ENCODE measurements at places on chromosomes 11 and 22. TPM values are rescaled to one million over a fixed set of nuclear protein-coding genes. Genes with fewer than 3 reads are reported as not detected.

DNA sequence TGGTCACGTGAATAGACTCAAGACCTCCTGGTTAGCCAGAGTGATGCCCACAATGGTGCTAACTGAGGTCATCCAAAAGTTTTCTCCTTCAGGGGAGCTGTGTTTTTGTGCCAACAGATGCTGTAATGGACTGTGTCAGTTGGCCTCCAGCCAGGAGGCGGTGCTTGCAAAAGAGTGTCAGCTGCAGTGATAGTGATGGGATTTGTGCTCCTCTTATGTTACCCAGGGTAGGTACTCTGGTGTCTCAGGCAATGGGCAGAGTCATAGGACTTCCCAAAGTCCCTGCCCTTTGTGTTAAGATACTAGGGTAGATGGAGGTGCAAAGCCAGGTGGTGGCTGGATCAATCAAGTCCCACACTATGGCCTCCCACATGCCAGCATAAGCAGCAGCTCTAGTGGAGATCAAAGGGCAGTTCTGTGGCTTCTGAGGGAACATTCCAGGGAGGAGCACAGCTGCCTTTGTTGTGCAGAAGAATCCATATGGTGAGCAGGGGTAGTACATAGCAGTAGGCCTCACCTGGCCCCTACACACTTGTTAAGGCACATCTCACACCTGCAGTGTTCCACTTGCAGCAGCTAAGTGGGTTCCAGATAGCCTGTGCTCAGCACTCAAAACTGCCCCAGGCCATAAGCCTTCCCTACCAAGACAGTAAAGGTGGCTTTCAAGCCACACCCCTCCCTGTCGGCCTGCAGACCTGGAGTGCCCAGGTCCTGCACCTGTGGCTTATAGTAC is 9.4 kb upstream of the FANCF start:
- no peak for DNase-seq

- no peak for DNase-seq
Measured at GRCh38 chr11:36044636-36045035, 100.8 kb downstream of the LDLRAD3 start.

DNA sequence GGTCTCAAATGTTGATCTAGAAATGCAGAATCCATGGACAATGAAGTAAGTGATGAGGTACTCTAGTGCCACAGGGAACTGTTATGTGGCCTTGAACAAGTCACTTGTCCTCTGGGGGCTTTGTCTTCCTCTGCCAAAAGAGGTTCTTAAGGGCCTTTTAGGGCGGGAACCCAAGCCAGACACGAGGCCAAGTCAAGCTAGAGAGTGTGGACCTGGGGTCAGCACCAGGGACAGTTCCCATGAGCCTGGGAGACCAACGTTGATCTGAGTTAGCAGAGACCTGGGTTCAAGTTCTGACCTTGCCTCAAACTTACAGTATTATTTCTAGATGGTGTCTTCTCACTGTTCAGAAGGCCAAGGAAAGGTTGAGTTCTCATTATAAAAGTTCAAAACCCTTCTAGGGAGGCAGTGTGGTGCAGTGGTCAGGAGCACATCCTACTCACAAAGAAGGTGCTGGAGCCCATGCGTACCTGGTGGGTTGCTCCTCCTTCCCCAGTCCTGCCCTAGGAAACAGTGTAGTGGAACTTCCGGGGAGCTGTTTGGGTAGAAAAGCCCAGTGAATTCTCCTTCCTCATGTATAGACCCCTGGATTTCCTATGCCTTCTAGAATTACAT is 121.5 kb downstream of the CHST1 start:
- DNase-seq: no peak

DNA sequence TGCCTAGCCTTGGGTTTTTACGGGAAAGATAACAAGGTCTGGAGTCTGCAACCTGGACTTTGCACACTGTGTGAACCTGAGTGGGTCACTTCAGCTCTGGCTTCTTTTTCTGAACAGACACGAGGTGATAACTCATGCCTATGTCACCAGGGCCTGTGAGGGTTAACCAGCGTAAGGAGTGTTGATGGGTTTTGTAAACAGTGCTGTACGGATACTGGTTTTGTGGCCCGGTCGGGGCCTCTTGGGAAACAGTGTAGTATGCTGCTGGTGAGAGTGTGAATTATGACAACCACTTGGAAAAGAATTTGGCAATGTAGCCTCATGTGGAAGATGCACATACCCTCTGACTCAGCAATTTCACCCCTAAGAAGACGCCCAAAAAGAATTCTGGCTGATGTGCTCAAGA is 266.8 kb downstream of the MN1 start:
- no peak for DNase-seq

DNA sequence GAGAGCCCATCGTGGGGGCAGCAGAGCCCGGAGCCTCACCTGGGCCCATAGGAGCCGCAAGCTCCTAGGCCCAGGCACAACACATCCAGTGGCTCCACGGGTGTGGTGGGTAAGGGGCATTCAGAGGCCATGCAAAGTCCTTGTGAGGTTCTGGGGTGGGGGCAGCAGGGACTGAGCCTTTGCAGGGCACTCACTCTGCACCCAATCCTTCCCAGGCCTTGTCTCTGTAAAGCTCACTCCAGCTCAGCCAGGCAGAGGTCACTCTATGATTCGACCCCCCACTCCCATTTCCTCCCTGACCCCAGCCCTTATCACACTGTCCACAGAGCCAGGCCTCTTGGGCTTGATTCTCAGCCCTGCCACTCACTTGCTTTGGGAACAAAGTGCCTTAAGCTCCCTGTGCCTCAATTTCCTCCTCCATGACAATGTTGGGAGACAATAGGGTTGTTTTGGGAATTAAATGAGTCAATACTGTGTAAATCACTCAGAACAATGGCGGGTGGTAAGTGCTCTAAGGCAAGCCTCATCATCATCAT is 46.6 kb downstream of the LRRC32 start:
- DNase-seq: peak; percentile 55

- no peak for DNase-seq
Measured at GRCh38 chr11:45778341-45778740, 26.6 kb upstream of the SLC35C1 start.

GRCh38 chr11:64851831-64852351 is 7.4 kb upstream of the CDC42BPG start:
- no peak for DNase-seq

DNA sequence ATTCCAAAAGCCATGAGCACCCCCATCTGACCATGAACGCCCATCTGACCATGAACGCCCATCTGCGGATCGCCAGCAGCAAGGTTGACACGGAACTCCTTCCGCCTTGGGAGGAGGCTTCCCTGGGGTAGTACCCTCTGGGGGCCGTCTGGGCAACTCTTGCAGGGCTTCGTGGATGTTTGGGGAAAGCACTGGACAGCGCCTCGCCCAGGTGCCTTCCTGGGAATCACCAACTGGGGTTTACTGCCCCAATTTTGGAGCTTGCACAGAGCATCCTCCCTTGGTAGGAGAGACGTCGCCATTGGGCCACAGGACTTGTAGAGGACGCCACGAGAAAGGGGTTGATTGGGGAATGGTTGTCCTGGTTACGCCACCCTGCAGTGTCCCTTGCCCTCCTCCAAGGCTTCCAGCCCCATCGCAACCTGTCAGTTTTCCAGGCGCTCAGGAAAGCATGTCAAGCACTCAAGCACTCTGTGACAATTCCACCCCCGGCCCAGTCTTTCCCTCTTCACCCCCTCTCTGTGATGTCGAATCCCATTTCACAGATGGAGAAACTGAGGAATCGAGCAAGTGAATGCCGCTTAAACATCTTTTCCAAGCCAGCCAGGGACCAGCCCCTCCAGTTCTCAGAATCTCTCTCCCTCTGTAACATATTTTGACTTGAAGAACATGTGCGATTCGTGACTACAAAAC is 914 bp upstream of the PRDM11 start:
- peak; percentile 80 for DNase-seq

GRCh38 chr22:29798801-29799200 is 31.6 kb downstream of the UQCR10 start:
- no peak for DNase-seq

GRCh38 chr11:17428261-17428660 is 39.8 kb upstream of the KCNJ11 start:
- no peak for DNase-seq

GRCh38 chr11:3006505-3007260 is 14.6 kb upstream of the NAP1L4 start:
- peak; percentile 71 for DNase-seq

DNA sequence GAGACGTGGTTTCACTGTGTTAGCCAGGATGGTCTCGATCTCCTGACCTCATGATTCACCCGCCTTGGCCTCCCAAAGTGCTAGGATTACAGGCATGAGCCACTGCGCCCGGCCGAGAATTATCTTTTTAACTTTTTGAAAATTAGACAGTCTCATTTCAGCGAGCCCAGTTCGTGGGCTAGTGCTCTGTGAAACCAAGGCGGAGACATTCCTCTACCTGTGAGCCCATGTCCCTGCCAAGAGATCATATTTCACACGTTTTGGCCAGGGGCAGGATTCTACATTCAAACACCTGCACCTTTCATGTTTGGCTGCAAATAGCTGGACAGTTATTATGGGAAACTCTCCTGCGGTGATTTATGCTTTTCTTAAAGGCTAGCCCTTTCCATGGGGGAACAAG is 60.3 kb downstream of the IRAG1 start:
- no peak for DNase-seq

DNA sequence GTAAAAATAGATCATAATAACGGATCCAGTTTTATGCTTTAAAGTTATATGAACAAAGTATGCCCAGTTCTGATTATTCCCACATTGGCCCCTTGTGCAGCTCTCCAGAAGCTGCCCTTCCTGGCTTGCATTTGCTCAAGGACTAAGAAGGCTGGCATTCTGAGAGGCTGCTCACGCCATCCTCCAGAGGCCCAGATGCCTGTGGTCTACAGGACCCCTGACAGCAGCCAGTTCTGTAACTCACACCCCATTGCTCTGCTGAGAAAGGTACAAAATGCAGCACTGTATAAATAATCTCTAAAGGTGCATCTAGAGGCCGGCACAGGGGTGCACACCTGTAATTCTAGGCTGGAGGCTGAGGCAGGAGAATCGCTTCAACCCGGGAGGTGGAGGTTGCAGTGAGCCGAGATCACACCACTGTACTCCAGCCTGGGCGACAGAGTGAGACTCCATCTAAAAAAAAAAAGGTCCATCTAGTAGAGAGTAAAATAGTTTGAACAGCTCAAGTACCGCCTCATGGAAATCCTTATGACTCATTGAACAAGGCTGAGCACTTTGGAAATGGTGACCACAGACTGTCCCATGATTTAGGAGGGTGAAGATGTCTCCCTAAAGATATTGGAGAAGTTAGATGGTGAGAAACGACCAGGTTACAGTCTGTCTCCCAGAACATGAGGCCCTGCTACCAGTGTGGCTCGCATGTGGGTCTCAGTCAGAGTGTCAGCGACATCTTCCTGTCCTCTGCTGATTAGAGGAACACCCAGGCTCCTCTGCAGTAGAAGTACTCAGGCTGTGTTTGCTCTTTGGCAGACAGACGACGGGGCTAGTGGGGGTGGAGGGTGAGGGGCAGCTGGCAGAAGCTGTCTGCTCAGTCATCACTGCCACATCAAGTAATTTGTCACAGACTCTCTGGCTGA is 56.3 kb downstream of the KREMEN1 start:
- DNase-seq: no peak

GRCh38 chr11:111532365-111532709 is 8.2 kb upstream of the LAYN start:
- DNase-seq: no peak

GRCh38 chr11:77207618-77208313 is 79.7 kb downstream of the MYO7A start:
- DNase-seq: peak; percentile 81

- peak; percentile 64 for DNase-seq
Measured at GRCh38 chr22:23684561-23685031, 6.2 kb upstream of the RGL4 start.

GRCh38 chr11:86499723-86500129 is 125.0 kb downstream of the CCDC81 start:
- no peak for DNase-seq

- DNase-seq: no peak
Measured at GRCh38 chr11:124898711-124899110, 1.0 kb upstream of the ROBO4 start.

DNA sequence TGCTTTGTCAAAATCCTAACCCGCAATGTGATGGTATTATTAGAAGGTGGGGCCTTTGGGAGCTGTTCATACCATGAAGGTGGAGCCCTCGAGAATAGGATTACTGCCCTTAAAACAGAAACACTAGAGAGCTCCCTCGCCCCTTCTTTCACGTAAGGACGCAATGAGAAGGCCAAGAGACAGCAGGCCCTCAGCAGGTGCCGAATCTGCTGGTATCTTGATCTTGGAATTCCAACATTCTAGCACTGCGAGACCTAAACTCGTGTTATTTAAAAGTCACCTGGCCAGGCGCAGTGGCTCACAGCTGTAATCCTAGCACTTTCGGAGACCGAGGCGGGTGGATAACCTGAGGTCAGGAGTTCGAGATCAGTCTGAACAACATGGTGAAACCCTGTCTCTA is 33.1 kb downstream of the LARGE1 start:
- peak; percentile 19 for DNase-seq

- no peak for DNase-seq
Measured at GRCh38 chr22:35797411-35797810, 79.7 kb downstream of the APOL5 start.

DNA sequence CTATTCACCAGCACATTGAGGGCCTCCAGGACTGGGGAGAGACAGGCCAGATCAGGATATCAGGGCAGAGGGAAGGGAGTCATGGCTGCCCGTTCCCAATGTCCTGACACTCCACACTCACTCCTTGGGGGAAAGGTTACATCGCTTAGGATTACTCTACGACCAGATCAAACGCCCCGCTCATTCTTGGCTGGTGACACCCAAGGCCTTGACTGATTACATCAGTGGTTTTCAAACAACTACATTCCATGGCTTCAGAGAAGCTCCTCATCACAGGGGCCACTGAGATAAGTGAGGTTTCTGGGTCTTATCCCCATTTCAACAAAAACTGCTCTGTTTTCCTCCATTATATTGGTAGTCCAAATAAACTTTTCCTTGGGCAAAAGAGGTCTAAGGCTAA is 15.0 kb downstream of the UBE2L6 start:
- no peak for DNase-seq

DNA sequence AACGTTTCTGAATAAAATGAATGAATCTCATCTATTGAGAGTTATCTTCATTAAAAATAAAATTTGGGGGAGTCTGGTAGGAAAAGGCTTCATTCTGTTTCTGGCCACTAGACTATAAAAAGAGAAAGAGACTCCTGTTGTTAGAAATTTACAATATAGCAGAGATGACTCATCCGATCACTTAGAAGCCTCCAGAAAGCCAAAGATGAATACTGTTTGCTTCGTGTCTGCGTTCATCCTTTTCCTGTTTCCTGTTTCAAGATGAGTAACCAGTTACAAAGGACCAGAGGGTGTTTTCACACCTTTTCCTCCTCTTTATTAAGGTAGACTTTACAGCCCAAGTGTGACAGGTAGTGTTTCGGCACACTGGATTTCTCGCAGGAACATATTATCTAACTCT is 1120.7 kb downstream of the LRRC4C start:
- no peak for DNase-seq

GRCh38 chr22:48092866-48093265 is 1330.4 kb downstream of the TBC1D22A start:
- DNase-seq: no peak

The SLC22A25 gene
- total RNA-seq: not detected

The MMP12 gene
- total RNA-seq: not detected

The CACNA1I gene
- total RNA-seq: 0.05 TPM

The OR6A2 gene
- 0.33 TPM for total RNA-seq

The SLC22A12 gene
- not detected for total RNA-seq

The OR8K3 gene
- not detected for total RNA-seq

The LINC01488 gene
- total RNA-seq: not detected

The SCN4B gene
- 9.8 TPM for total RNA-seq

The PKDREJ gene
- 0.05 TPM for total RNA-seq

The SHISA8 gene
- not detected for total RNA-seq
